ENCODE measurements at places on chromosomes 3 and 15.

DNA sequence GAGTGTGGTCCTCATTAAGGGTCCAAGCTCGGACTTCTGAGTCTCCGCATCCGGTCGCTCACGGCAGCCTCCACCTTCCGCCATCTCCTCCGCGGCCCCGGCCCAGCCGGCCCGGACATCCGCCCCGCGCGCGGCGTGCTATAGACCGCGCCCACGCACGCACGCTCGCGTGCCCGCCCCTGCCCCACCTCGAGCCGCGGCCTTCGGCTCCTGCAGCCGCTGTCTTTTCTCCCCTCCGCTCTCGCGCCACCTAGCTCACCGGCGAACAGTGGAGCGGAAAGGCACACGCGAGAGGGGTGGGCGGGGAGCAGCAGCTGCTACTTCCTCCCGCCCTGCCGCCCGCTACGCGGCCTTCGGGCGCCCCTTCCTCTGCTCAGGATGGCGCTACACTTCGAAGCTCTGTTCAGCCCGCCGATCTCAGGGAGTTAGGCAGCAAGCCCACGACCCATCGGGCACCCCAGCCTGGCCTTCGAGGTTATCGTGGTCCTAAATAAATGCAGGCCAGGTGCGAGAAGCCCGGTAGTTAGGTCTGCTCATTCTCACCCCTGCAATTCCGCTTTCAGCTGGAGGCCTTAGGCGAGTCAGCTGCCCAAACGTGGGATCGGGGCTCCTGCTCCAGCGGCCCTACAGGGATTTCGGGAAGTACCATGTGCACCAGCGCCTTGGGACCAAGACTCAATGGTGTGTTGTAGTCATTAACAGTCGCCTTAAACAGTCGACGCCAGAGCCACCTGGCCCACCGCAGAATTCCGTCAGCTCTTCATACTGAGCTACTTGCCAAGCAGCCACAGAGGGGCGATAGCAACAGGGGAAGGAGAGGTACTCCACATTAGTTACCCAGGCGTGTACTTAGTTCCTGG, at the start of gene USP4:
Gene USP4, minus strand, starts transcription at position 113 of the 860 bp plus-strand sequence. Its CDS starts 29 bp downstream, at position 84.
- DNase-seq = peak; percentile 95

GRCh38 chr3:190305406-190305805, 16.8 kb downstream of the CLDN1 start:
- DNase-seq = no peak

DNA sequence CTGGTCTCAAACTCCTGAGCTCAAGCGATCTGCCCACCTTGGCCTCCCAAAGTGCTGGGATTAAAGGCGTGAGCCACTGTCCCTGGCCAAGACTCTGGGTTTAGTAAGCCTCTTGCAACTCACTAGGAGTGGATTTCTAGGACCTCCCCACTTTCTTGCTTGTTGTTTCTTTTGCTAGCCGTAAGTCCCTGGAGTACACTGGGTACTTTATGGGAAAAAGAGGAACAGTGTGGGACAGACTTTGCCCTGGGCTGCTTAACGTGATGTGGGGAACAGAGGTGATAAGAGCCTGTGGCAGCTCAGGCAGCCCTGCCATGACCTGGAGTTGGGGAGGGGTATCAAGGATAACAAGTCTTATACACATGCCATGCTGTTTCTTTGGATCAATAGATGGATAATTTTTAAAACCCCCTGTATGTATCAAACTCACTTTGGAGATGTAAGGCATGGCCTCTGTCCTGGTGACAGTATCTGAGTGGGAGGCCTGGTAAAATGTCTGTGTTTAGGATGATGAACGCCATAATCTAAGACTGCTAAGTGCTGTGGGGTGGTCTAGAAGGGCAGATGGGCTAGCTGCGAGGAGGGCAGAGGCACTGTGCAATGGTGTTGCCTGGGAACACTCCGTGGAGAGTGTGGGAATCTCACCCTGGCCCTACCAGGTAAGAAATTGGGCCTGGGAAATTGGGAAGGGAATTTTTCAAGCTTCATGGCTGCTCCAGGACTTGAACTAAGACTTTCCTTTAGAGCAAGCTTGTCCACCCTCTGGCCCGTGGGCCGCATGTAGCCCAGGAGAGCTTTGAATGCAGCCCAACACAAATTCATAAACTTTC, 54.8 kb downstream of the SMAD3 start:
- no peak for DNase-seq

- DNase-seq = peak; percentile 18
Observed at GRCh38 chr3:58176827-58177489, 33.8 kb downstream of the DNASE1L3 start.

- no peak for DNase-seq
Observed at GRCh38 chr3:14943042-14943441, 4.3 kb upstream of the NR2C2 start.

- no peak for DNase-seq
Observed at GRCh38 chr3:16378415-16378814, 113.4 kb downstream of the OXNAD1 start.

GRCh38 chr3:123357275-123357674, 91.6 kb downstream of the ADCY5 start:
- no peak for DNase-seq

- no peak for DNase-seq
Observed at GRCh38 chr15:36428102-36428845, 151.2 kb upstream of the CDIN1 start.

GRCh38 chr15:76730262-76730661, 174.9 kb downstream of the SCAPER start:
- no peak for DNase-seq

Data from DND-41 (cell line).